ENCODE measurements at places on chromosomes 5 and 9.

DNA sequence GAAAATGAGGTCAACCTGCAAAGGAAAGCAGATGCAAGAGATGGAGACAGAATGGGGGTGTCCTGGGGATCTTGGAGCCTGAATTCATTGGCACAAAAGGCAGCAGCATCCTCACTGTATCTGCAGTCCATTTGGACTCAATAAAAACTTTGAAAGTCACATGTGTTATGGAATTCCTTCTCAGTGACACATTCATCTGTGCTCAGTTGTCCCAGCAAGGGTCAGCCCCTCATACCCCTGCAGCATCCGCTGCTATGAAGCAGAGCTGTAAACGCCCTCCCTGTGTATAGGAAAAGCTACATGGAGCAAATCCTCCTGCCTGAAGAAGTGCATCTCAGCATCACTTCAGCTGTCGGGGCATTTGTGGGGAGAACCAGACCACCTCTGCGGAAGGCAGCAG lies 14.5 kb upstream of the RARS1 start:
- DNase-seq: peak; percentile 75

DNA sequence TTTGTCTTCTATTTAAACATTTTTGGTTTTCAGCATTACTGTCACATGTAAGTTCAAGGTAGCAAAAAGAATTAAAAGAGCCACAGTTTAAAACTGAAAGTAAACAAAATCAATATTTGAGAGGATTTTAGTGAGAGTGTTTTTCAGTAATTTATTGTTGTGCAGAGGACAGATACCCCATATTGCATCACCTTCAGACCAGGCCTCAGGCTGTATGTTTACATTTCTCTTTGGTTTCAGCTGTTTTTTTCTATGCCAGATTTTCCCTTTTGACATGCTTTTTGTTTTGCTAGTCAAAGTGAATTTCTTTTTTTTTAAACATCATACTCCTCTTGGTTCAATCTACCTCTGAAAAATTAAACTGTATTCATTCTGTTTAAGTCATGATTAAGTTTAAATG lies 47.2 kb downstream of the MAST4 start:
- no peak for DNase-seq

DNA sequence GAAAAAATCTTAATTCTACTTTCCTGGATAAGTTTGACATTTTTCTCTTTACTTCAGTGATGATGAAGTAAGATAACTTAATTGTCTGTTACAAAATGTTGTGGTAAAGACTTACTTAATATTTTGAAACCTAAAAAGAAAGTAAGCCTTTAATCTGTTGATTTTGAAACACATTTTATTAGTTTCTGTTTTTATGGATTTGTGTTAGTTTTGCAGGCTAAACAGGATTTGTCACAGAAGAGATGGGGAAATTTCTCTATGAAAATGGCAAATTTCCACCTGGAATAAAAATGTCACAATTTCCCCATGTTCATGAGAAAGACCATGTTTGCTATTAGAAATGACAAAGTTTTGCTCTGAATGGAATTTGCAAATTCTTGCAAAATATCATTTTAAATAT lies 237.1 kb downstream of the RFX3 start:
- no peak for DNase-seq

DNA sequence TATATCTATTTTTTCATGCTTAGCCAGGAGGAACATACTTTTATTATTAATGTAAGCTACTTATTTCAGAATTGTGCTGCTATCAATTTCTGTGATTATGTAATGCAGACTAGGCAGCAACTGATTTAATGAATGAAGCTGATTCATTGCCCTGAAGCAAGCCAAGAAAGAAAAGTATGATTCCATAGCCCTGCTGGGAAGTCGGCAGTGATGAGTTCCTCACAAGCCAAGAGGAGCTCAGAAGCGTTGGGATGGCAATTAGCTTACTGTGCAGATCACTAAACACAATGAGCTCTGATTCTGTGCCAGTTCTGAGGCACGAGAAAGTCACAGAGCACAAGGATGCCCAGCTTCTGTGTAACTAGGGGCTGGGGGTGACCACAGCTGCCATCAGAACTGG lies 254.3 kb upstream of the KLF9 start:
- DNase-seq: peak; percentile 1

DNA sequence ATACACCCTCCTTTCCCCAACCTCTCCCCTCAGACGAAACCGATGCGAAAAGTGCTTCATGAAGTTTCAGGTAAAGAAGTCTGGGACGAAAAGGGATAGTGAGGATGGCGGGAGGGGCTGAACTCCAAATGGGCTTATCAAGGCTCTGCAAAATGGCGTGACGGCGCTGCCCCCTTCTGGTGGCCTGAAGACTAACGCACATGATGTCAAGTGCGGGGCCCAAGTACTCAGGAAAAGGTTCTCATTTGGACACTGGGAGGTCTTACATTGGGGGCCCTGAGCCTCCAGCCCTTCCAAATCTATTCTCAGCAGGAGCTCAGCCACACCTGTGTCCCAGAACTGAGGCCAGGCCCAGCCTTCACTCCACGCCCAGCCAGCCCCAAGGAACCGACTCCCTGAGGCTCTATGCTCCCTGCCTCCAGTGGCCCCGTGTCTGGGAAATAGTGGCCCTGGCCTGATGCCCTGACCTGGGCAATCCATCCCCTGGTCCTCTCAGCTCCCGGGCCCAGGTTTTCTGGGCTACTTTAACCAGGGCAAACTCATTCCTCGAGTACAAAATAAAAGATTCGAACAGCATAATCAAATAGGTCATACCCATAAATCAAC lies 119.9 kb downstream of the KCNIP1 start:
- peak; percentile 52 for DNase-seq

GRCh38 chr9:14207352-14207995 lies 106.5 kb downstream of the NFIB start:
- no peak for DNase-seq

DNA sequence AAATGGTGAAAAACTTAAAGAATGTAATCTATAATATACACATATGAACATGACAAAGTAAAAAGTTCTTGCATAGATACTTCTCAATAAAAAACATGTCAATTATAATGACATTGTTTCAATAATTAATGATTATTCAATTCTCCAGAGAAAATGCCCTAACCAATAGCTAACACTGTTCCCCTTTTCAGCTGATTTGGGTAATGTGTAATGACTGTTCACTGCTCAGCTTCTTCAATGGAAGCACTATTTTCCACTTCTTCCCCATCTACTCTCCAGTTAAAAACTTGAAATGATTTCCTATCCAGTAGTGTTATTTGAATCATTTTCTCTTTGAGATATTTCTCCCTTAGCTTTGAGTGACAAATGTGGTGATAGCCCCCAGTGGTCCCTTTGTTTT lies 62.3 kb downstream of the CEP120 start:
- no peak for DNase-seq

DNA sequence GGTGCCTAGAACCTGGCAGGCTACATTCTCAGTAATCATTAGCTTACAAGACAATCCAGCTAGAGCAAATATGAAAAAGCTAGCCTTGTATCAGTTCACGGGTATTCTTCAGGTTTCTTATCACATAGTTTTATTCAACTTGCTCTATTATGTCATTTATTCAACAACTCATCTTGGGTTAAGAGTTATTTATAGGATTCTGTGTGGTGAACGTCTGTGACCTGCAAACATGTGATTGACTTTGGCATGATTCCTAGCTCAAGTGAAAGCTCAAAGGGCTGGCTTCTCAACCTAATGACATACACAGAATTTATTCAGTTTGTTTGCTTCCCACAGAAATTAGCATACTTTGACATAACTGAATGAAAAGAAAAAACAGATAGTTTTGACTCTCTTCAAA lies 173.1 kb downstream of the PLPPR1 start:
- DNase-seq: no peak

GRCh38 chr5:25688156-25688555 lies 1043.4 kb upstream of the CDH10 start:
- no peak for DNase-seq

DNA sequence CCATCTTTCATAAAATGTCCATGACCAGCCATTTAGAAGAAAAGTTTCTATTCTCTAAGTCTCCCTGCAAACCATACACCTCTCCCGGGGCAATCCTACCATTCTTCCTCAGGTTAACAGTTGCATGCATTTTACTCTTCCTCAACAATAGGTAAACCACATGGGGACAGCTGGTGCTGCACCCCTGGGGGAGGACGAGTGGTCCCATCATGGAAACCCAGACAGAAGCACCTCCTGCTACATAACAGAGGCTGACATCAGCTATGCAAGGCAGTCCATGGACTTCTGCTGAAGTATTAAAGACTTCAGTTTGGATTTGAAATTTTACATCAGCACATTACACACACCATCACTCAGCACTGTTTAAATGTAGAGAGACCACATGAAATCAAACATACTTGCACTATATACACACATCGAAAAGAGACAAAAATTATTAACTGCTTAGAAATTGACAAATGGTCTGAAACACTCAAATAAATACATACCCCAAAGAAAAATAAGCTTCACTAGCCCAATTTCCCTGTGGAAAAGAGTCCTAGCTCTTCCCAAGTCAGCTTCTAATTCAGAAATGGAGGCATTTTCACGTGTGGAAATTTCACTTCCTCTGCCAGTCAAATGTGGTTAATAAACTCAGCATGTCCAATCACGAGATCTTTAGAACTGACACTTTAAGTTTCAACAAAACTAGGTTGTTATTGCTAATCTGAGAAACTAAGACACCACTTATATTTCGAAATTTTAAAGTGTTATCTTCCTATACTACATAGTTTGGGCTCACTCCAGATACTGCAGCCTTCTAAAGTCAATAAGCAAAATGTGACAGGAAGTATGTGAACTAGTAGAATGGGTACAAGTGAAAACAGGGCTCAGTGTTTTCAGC lies 173.4 kb downstream of the ROR2 start:
- DNase-seq: peak; percentile 61

GRCh38 chr9:22103685-22104575 lies 94.8 kb upstream of the CDKN2B start:
- peak; percentile 68 for DNase-seq

DNA sequence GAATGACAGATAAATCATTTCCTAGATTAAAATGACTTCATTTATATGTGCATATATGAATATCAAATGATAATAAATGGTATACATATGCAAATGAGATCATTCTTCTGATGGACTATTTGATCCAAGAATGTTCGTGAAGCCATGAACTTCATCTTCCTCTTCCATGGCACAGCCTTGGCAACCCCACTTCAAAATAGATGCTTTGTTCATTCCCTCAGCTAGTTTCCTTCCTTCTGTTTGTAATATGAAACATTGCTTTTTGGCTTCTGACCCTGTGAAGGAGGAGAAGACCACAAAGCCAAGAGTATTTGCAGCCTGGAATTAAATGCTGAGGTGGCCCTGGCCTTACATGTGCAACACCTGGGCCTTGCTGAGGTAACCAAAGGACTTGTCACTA lies 106.8 kb upstream of the LIFR start:
- no peak for DNase-seq

DNA sequence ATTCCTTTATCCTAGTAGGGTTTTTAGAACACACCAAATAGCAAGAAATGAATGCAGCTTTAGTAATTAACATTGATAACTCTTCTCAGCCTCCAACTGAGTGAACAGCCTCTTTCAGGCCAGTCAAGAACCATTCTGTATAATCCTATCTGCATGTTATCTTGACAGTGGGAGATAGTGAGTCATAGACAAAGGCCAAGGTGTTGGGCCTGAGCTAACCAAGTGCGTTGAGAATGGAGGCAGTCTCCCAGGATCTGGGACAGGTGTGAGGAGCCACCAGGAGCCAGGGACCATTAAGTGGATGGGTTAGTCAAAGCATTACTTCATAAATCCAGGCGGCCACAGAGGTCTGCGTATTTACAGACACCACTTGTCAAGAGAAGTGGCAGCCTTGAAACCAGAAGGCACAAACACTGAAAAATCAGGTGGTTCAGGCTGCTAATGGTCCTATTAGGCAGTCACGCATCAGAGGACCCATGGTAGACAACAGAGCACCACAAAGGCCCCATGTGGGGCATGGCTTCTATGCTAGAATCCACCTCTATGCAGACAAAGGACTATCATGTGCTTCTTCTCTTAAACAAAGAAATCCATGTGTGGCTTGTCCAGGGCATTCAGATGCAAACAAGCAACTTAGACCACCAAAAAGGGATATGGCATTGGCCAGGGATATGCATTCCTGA lies 409.7 kb upstream of the PIK3R1 start:
- no peak for DNase-seq

GRCh38 chr9:97387504-97387886 lies 24.4 kb upstream of the TDRD7 start:
- DNase-seq: no peak

- DNase-seq: no peak
Observed at GRCh38 chr5:170181902-170182301, 50.9 kb upstream of the C5orf58 start.

- no peak for DNase-seq
Observed at GRCh38 chr9:78695519-78695918, 398.6 kb downstream of the PSAT1 start.

DNA sequence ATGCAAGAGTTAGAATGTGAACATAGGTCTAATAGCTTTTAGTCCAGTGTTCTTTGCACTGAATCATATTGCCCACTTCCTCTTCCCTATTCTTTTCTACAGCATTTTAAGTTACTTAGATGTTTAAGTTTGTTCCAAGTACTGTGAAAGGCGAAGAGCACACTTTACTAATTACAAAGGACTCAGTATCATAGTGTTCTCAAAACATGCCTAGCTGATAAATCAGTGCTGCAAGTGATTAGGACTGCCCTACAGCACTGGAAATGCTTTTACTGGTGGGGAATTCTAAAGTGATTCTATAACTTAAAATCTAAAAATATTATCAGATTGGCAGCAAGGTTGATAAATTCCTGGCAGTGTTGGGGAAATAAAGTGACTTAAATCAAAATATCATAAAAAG lies 177.9 kb upstream of the KCNN2 start:
- peak; percentile 23 for DNase-seq

GRCh38 chr5:82931110-82931509 lies 146.1 kb downstream of the TMEM167A start:
- peak; percentile 50 for DNase-seq

GRCh38 chr9:37239224-37239859 lies 119.0 kb downstream of the ZCCHC7 start:
- no peak for DNase-seq

- no peak for DNase-seq
Observed at GRCh38 chr9:71692337-71692736, 76.0 kb downstream of the CEMIP2 start.

DNA sequence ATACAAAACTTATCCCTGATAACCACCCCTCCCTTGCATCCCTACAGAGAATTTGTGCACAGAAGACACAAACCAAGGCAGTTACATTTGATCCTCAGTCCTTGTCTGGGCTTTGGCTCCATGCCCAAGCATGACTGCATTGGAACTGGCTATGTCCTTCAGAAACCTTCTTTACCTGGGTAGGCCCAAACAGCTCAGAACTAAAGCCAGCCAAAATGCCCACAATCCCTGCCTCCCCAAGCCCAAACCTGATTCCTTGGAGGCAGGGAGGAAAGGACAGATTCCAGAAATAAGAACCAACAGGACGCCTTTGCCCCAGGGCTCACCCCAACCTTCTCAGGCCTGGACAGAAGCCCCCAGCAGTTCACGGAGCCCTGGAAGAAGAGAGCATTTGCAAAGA lies 8.2 kb downstream of the IL17B start:
- no peak for DNase-seq

- DNase-seq: peak; percentile 51
Observed at GRCh38 chr9:91991721-91992341, 41.8 kb upstream of the ROR2 start.

- no peak for DNase-seq
Observed at GRCh38 chr9:129027685-129028191, 393 bp downstream of the SH3GLB2 start.

GRCh38 chr5:131067636-131068035 lies 97.4 kb downstream of the HINT1 start:
- DNase-seq: no peak
